Stimulated activated naive CD4-positive, alpha-beta T cell (primary cell): ENCODE measurements at places on chromosomes 1 and 21.

DNA sequence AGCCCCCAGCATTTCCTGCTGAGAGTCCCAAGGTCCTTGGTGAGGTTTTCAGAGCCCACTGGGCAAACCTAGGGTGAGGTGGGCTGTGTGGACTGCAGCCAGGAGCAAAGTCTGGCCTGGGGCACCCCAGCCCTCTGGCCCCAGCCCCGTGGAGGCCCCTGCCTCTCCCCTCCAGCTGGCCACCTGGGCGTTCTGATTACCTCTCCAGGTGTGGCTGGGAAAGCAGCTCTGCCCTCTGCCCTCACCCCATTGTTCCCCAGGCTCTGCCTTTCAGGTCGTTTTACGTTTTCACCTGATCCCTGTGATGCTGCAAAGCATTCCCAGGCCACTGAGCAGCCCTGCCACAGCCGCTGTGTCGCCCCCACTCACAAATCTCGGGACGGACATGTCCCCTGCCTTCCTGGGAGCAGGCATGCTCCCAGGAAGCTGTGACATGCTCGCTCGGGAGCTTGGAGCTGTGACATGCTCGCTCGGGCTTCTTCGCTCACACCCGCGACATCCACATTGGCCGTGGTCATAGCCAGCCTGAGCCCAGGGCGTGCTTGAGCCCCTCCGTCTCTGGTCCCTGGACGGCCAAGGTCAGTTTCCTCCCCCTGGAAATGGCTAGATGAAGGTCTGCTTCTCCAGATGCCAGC is 169.2 kb upstream of the ARHGEF16 start:
- no peak for DNase-seq

- DNase-seq, result no peak
These were observed 2.7 kb downstream of the STUM start for GRCh38 chr1:226551299-226551698.

GRCh38 chr1:206087091-206087490 is 30.1 kb downstream of the AVPR1B start:
- no peak for DNase-seq

DNA sequence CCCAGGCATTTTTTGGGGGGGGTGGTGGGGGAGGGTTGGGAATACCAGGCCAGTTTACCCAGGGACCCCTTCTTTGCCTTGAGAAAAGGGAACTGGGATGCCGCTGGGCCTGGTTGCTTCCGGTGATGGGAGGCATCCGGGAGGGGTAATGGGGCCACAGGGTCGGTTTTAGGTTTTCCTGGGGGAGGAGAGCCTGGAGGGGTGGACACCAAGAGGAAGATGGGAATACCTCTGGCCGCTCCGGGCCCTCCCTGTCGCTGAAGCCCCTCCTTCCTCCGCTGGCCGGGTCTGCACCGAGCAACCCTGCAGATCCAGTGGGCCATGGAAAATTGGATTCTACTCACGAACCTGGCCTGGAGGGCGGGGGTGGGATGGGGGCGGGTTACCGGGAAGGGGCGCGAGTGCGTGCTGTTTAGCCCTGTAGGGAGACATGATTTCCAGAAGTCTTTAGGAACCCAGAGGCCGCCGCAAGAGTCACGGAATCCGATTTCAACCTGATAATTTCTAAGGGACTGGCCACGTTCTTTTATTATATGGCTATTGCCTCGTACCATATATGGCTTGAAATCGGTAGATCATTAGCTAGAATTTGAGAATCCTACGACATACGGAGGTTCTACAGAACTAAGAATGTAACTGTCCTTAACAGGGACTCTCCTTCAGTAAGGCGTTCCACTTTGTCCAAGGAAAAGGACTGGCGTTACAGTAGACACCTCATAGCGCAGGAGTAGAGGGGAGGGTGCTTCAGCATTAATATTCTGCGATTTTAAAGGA is 749 bp downstream of the AKIRIN1 start:
- DNase-seq, result no peak

GRCh38 chr1:56877973-56878372 is 23.4 kb downstream of the C8A start:
- no peak for DNase-seq

DNA sequence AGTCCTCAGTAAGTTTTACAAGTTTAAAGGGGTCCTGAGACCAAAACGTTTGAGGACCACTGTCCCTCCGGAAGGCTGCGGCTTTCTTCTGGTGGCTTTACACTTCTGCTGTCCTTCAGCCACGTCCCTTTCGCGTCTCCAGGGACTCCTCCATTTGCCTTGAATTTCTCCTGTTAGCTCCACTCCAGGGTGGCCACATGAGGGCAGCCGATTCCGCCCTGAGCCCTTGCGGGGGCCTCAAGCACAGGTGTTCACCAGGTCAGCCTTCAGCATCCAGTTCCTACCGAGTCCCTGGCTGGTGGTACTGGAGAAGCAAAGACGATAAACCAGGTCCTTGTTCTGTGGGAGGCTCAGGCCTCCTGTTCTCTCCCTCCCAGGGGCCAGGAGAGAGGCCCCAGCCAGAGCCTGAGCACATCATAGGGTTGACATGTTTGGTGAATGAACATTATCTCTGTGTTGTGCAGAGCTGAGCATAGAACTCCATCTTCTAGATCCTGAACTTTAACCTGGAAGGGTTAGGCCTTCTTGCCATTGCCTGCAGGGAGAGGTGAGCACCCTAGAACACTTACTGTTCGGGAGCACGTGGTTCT is 27.4 kb upstream of the COQ8A start:
- peak; percentile 37 for DNase-seq

GRCh38 chr1:27428316-27429028 is 36.0 kb downstream of the GPR3 start:
- DNase-seq, result no peak

GRCh38 chr21:39319814-39320332 is 6.4 kb upstream of the BRWD1 start:
- no peak for DNase-seq

DNA sequence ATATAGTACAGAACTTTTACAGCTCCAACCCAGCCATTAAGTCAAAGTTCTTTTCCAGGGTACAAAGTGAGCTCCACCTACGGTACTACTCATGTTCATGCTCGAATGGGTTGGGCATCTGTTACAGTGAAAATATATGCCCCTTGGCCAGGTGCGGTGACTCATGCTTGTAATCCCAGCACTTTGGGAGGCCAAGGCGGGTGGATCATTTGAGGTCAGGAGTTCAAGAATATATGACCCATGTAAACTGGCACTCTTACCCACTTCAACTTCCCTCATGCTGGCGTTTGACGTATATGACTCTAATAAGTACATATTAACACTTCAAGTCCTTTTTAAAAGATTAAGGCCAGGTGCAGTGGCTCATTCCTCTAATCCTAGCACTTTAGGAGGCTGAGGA is 71.3 kb upstream of the PKN2 start:
- DNase-seq, result no peak

- DNase-seq, result no peak
These were observed 25.8 kb upstream of the RCC2 start for GRCh38 chr1:17465228-17465627.

DNA sequence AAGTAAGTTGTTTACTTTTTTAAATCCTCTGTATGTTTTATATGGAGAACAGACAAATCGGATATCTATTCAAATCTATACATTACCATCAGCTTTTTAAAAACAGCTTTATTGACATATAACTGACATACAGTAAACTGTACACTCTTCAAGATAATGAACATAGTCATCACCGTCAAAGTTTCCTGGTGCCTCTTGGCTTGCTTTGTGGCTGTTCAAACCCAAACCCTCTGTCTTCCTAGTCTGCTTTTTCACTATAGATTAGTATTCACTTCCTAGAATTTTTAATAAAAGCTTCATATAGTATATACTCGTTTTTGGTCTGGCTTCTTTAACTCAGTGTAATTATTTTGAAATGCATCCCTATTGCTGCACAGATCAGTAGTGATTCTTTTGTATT is 56.4 kb upstream of the TPTE start:
- DNase-seq, result no peak

DNA sequence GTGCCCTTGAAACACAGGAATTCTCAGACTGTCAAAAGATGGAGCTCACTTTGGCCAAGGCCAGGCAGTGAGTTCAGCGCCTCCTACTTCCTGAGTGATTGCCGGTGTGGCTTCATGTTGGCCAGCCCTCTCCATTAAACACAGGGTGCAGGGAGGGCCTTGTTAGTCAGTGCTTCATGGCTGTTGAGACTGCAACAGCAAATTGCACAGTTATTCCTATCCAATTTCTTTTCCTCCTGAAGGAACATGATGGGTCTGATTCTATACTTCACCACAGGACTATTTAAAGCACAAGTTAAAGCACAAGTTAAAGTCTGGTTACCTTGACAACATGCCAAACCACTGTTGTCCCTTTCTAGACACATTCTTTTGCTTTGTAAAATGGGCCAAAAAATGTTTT is 156.6 kb downstream of the SIPA1L2 start:
- DNase-seq, result no peak

DNA sequence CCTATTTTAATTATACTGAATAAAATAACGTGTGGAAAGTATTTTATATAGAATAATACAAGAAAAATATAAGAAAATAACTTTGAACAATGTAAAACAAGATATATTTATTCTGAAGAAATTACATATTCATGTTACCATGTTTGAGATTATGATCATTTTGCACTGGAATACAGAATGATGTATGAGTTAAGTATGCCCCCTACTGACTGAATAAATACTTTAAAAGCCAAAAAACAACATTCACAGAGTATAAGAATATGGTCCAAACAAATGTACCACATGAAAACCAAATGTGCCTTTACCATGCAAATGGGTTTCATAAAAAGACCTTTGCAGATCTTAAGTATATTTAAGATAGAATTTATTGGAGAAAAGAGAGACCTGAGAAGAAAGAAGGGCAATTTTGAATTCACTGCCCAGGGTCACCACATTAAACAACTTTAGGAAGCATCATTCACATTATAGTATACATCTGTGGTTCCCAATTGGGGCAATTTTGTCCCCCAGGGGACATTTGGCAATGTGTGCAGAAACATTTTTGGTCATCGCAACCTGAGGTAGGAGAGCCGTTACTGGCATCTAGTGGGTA is 136.6 kb upstream of the GFI1 start:
- no peak for DNase-seq

GRCh38 chr21:29737186-29737585 is 202.6 kb downstream of the GRIK1 start:
- DNase-seq, result no peak

- DNase-seq, result no peak
These were observed 177.5 kb downstream of the ZZZ3 start for GRCh38 chr1:77504986-77505385.

GRCh38 chr21:39663066-39663465 is 50.3 kb downstream of the B3GALT5 start:
- no peak for DNase-seq

DNA sequence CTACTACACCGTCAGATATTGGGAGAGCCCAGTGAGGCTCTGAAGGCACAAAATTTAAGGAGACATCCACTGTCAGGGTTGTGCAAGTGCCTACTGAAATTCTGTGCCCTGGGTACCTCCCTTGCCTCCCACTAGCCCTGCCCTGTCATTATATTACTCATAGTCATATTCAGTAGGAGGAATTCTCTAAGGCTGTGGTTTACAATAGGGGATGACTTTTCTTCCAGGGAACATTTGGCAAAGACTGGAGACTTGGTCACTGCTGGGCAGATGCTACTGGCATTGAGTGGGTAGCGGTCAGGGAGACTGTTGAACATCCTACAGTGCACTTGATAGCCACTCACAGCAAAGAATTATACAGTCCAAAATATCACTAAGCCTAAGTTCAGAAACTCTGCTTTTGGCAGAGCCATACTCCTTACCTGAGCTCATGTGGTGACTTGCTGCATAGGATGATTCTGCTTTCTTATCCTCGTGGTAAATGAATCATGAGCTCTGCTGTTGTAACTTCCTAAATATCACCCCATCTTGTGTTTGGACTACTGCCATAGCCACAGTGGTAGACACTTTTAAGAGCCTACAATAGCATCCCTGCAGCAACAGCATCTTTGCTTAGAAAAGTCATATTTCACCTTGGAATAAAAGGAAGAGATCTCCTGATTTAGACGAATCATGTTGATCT is 563.4 kb upstream of the PLXNA2 start:
- no peak for DNase-seq

DNA sequence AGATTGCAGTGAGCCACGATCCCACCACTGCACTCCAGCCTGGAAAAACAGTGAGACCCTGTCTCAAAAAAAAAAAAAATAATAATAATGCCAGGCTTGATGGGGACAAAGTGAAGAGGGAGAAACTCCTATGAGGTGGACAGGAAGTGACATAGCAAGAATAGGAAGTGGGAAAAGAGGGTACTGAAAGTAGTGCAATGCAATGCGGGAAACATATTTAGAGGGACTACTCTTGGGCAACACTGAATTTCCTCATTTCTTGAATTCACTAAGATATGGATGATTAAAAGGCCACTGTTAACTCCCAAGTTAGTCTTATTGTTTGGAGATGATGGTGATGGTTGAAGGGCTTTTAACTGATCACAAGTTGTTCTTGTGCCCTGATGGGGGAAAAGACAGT is 21.6 kb upstream of the KCNA2 start:
- no peak for DNase-seq

DNA sequence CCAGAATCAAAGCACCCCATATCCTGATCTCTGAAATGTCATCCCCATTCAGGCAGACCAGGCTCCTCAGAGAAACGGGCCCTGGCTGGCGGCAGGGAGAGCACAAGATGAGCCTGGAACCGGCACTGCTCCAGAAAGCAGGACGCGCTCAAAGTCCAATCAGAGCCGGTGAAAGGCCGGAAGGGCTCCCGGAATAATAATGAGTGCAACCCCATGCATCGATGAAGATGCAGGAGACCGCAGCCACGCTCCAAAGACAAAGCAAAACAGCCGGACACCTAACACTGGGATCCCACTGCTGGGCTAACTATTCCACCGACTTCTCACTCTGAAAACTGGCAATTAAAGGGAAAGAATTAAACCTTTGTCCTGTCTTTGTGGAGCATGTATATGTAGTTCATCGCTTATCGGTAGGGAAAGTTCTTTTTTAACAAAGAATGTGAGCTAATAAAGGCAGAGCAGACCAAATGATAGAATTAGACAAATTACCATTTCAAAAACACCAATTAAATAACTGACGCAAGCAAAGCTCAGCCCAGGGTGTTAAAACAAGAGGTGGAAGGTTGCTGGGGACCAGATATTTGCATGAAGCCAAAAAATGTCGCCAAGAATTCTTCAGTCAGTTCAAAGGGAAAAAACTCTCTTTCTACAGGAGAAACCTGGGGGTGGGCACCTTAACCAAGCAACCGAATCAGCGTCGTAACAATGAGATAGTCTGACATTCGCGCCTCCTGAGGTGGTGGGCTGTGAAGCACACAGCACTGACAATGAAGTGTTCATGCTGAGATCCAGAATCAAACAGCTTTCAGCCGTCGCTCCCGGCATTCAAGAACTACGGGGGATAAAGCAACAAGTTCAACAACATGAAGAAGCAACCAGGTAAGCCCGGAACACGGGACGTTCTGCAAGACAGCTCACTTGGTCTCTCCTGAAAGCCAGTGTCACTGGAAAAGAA is 95.2 kb downstream of the NPHP4 start:
- DNase-seq, result no peak

DNA sequence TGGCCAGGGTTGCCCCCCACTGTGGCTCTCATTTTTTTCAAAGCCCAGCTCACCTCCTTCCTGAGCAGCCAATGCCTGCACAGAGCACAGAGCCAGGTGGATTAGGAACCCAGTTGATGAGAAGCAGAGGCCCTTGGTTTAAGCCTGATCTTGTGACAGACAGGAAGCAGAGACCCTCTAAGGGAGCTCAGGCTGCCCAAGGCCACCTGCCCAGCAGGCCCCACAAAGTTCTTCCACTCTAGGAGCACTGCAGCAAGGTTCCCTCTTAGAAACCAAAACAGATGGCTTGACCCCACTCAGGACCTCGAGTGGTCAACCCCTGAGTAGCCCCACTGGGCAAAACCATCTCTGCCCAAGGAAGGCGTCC is 25.5 kb upstream of the PRSS38 start:
- DNase-seq, result no peak
